Activated naive CD4-positive, alpha-beta T cell (primary cell): ENCODE measurements at places on chromosomes 2 and 18.

GRCh38 chr2:206323486-206323885, 49.0 kb downstream of the ZDBF2 start:
- no peak for DNase-seq

DNA sequence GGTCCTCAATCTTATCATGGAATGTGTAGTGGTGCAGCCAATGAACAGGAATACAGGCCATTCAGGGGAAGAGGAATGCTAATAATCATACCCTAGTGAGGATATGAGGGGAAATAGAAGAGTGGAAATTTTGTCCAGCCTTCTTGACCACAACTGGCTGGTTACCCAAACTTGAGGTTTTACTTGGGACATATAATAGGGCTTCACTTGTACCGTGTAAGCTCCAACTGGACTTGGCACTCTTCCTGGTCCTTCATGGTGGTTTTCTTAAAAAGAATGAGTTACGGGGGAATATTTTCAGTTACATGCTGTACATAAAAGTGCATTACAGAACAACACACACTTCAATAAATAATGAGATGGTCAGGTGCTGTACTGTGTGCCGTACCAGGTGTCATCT, 234.9 kb upstream of the RASGRP3 start:
- no peak for DNase-seq

DNA sequence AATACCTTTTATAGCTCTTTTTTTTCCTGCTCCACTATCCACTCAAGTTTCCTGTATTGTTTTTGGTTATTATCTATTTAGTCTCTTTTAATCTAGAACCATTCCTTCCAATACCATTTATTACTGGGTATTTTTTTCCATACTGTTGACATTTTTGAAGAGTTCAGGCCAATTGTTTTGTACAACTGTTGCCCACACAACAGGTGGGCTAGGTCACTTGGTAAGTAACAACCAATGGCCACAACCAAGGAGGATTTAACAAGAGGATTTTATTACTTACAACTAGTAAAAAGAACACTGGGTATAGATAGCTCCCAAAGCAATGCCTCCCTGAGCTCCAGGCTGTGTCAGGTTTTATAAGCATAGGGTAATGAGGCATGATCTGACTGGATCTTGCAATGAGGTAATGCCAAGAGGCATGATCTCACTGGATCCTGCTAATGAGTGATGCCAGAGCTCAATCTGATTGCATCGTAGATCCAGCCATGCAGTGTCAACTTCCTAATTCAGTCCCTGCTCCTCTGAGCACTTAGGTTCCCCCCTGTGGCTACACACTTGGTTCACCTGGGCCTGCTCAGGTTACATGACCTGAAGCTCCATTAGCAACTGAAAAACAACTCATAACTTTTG, 7.1 kb upstream of the CEP68 start:
- DNase-seq, result no peak

GRCh38 chr18:71554686-71555085, 989.5 kb downstream of the CBLN2 start:
- no peak for DNase-seq

DNA sequence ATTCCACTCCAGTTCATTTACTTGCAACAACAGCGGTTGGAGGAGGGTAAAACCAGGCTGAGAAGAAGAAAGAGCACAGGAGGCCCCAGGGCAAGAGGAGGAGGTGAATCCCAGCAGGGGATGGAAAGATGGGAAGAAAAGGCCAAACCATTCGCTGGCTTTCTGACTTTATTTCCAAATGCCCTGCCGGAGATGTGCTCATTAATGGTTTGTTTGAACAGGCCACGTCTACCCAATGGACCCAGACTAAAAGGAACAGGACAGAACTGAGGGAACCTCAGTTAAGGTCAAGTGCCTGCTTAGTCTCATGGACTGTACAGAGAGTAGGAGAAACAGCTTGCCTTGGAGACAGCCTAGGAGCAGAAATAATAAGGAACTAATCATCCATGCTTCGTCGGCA, 121.6 kb upstream of the NDUFV2 start:
- DNase-seq, result no peak

DNA sequence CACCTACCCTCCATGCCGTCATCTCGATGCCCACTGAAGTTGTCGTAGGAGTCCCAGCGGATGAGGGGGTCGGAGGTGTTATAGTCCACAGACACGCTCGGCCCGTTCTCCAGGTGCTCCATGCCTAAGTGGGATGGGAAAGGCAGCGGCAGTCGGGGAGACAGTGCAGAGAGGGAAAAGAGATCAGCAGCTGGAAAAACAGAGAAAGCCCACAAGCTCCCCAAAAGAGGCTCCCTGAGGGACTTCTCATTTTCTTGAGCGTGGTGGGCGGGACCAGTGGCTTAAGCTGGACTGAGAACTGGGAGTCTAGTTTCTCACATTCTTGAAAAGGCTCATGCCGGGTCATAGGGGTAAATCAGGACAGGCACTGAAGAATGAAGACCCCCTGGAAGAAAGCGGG, 121.9 kb downstream of the TNS1 start:
- DNase-seq, result no peak

GRCh38 chr2:204159526-204159925, 223.0 kb downstream of the ICOS start:
- DNase-seq, result no peak

DNA sequence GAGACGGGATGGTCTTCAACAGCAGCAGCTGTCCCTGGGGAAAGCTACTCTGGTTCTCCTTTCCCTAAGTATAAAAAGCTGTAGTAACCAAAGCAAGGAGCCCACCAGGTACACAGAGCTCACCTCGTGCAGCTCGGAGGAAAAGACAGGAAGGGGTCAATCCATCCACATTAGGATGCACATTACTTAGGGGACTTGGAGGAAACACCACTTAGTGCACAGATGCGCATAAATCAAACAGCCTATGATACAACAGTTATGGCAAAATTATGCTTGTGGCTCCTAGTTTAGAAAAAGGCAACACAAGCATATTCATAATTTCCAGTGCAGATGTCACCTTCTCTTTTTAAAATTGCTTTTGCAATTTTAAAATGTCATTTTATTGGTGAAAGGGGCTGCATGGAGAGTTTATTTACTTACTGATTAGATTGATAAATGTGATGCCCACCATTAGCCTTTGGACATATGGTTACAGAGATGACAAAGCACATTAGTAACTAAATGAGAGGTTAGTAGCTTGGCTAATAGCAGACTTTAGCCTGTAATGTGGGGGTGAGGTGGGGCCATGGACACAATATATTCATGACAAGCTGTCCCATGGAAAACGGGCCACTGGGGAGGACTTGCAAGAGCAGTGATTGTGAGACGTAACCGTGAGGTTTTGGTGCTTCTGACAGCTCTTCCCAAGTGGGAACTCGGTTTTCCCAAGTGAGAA, 199.8 kb downstream of the MYT1L start:
- no peak for DNase-seq

GRCh38 chr2:181138816-181139215, 158.4 kb downstream of the UBE2E3 start:
- DNase-seq, result no peak

GRCh38 chr2:153478289-153479261, at the start of gene RPRM:
Gene RPRM, minus strand, starts transcription at chr2:153478762. Its CDS starts 197 bp downstream, at chr2:153478565.
- DNase-seq, result no peak

DNA sequence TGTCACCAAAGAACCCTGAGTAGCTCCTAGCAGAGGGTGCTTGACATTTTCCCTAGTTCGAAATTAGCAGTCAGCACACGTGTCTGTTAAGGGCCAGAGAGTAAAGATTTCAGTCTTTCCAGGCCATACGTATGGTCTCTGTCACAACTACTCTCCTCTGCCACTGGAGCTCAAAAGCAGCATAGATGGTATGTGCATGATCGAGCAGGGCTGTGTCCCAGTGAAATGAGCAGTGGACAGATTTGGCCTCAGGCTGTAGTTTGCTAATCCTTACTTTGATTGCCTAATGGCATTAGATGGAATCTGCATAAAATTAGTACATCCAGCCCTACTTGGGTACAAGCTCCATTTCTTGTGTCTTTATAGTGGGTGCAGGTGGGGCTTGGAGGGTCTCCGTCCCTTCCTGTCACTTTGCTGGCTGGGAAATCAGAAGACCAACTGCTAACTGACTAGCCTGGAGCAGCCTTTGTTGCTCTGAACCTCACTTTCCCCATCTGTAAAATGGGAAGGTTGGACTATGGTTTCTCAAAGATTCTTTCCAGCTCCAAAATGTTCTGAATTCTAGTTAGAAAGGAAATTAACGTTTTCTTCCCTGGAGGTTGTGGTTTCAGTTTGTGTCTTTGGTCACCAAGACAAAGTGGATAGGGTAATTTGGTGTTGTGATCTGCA, 108.5 kb downstream of the GLI2 start:
- no peak for DNase-seq

DNA sequence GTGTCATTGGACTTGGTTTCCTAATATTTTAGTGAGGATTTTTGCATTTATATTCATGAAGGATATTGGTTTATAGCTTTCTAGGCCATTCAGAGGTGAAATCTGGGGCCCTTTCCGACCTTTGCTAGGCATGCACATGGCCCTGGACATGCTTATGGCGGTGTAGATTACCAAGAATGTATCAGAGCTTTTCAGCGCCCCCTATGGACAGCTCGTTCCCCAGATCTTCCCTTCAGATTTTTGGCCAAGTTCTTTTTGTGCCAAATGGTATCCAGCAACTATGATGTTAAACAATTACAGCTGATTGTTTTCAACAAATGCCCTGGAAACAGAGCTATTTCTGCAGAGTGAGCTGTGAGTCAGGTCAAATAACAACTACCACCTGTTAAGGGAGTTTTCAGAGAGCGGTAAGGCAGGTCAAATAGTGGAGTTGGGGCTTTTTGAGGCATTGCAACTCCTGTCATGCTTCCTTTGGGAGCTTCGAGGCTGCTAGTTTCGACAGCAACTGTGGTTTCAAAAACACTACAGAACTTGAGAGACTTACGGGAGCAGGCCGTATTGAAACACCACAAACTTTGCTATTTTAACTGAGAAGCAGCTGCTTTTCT, 188.3 kb downstream of the ZNF516 start:
- DNase-seq, result no peak

GRCh38 chr2:132875193-132875592, 205.2 kb upstream of the LYPD1 start:
- DNase-seq, result no peak

GRCh38 chr2:105297216-105297615, 32.3 kb downstream of the TGFBRAP1 start:
- DNase-seq, result no peak

GRCh38 chr18:9746958-9747357, 38.9 kb downstream of the RAB31 start:
- DNase-seq, result no peak

- DNase-seq, result no peak
Observed at GRCh38 chr2:232085826-232086425, 124.4 kb downstream of the DIS3L2 start.

GRCh38 chr18:61637319-61637718, 255.5 kb downstream of the RNF152 start:
- no peak for DNase-seq

GRCh38 chr2:219378163-219378851, 9.4 kb downstream of the DNPEP start:
- DNase-seq, result no peak

GRCh38 chr2:113940891-113941290, 51.0 kb downstream of the ACTR3 start:
- DNase-seq, result no peak

DNA sequence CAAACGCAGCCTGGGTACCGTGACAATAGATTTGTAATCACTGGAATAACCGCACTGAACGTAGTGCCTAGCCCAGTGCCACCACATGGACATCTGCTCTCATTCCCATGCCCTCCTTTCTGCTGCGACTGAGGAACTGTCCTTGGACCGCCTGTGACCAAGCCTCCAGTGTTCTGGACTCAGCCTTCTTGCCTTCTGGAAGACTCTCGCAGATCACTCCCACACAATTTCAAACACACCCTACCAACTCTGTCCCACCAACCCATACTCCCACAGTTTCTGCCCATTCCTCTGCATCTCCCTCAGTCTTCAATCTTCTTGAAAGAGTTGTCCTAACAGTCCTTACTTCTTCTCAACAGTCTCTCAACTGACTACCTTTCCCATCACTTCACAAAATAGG, 2.1 kb downstream of the RNF149 start:
- no peak for DNase-seq

- no peak for DNase-seq
Observed at GRCh38 chr2:22697054-22697788, 687.8 kb upstream of the KLHL29 start.

DNA sequence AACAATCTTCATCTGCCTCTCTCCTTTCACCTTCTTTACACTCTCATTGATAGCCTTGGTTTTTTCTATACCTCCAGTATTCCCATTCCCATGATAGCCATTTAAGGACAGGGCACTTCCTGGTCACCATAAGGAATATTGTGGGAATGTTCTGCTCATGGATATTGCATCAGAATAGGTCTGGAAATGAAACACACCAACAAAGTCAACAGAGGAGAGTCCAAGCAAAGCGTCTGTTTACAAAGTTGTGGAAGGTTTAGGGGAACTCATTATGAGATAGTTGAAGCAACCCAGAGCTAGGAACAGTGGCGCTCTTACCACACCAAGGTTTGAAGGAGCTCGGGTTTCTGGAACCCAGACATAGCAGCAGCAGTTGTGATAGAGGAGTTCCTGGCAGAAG, 150.3 kb upstream of the TNP1 start:
- no peak for DNase-seq

DNA sequence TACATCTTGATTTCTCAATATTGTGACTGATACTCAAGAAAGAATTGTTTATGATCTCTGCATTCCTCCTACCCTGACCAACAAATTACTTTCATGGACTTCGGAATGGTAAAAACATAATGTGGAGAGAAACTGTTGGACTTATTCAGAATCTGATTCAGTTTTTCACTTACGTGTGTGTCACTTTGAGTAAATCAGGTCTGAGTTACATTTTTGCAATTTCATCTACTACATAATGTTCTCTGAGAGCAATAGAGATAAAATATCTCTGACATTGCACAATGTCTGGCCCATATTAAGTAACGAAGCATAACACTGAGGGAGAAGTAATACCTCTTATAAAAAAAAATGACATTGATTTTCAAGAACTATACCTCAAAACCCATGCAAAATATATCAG, 1337.9 kb upstream of the CHAC2 start:
- DNase-seq, result no peak

DNA sequence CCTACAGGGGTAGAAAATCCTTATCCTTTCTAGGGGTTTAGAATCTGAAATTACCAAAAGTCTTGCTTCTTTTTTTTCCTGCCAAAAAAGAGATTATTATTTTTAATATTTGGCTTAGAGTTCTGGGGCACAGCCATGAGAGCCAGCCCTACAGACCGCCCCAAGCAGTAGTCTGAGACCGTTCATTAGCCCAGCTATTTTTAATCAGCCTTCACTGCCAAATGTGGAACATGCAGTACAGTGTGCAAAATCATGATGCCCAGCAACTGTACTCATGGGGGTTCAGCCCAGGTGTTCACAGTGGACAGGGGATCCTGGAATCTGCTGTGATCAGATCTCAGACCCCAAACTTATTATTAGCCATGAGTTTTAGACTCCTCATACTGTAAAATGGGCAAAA, 60.4 kb downstream of the GRB14 start:
- no peak for DNase-seq

DNA sequence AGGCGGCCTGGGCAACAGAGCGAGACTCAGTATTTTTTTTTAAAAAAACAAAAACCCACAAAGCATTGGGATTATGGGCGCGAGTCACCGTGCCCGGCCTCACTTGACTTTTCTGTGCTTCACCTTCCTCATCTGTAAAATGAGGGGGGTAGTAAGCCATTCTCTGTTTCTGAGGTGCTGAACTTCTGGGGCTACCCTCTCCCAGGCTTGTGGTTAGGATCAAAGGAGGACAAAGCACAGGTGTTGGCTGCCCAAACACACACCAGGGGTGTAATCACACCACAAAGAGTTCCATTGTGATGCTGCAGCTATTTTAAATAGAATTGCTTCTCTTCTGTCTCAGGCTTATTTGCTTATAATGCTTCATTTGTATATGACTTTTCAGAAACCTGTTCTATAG, 35.8 kb upstream of the INHBB start:
- no peak for DNase-seq

- no peak for DNase-seq
Observed at GRCh38 chr2:178756843-178757242, 50.4 kb downstream of the TTN start.
